Naive B cell (primary cell): ENCODE measurements at places on chromosomes 11 and 22.

DNA sequence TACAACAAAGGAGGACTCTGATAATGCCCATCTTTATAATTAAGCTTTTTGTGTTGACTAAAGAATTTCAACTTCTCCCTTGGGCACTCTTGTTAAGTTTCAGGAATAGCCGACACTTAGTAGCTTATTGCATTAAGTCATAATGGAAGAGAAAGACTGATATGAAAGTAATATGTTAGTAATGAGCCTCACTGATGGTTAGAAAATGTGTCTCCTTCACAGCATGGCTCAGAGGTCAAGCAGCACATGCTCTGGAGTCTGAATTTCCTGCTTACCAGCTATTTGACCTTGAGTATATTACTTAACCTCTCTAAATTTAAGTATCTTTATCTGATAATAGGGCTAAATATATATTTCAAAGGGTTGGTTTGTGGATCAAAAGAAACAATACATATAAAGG lies 39.0 kb downstream of the PDGFD start:
- no peak for DNase-seq

DNA sequence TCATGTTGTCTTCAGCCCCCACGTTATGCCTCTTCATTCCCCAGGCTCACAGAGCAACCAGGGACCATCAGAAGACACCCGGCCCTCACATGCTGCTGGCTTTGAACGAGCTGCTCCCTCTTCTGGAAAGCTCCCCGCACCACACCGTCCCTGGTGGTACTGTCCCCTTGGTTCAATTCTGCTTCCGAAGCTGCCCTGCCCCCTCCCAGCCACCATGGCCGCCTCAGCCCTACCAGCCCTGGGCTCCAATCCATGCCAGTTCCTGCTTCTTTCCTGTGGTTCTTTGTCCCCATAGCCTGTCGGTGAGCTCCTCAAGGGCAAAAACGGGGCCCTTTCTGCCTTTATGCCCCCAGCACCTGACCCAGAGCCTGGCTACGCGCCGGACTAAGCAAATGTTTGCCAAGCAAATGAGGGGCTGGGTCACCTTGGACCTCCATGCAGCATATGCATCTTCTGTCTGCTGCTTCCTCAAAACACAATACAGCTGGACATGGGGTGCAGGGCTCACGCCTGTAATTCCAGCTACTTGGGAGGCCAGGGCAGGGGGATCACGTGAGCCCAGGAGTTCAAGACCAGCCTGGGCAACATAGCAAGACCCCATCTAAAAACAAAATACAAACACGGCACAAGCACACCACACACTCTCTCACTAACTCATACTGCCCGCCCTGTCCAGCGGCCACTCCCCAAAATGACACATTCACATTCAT lies 21.3 kb downstream of the TNKS1BP1 start:
- DNase-seq: no peak

- no peak for DNase-seq
These were observed 122.6 kb upstream of the SERPIND1 start for GRCh38 chr22:20651286-20651685.

- no peak for DNase-seq
These were observed 188.9 kb downstream of the TBC1D22A start for GRCh38 chr22:46951350-46951749.

- no peak for DNase-seq
These were observed 79.4 kb upstream of the NARS2 start for GRCh38 chr11:78654071-78654470.

- no peak for DNase-seq
These were observed 46.1 kb upstream of the RFPL3 start for GRCh38 chr22:32311551-32312071.

DNA sequence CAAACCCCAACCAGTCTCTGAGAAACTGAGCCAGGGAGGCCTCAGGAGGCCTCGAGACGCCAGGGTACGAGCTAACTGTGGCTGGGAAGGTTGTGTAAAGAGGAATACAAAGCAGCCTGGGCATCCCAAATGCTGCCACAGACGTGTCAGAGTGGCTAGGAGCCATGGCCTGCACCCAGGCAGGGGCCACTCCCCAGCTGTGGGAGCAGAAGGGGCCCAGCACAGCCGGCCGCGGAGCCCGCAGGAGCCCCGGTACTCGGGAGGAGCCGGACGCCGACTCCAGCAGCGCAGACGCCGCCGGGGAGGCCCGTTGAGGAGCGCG lies 349.8 kb upstream of the B3GAT1 start:
- no peak for DNase-seq

- no peak for DNase-seq
These were observed 28.5 kb downstream of the MAFF start for GRCh38 chr22:38230108-38230825.

GRCh38 chr22:43393132-43393843 lies 18.5 kb upstream of the MPPED1 start:
- no peak for DNase-seq

- no peak for DNase-seq
These were observed 985.8 kb downstream of the TBC1D22A start for GRCh38 chr22:47748271-47748670.

- no peak for DNase-seq
These were observed 1.8 kb upstream of the NCF4 start for GRCh38 chr22:36858966-36859365.

GRCh38 chr22:49251371-49251770 lies 576.3 kb downstream of the BRD1 start:
- no peak for DNase-seq

DNA sequence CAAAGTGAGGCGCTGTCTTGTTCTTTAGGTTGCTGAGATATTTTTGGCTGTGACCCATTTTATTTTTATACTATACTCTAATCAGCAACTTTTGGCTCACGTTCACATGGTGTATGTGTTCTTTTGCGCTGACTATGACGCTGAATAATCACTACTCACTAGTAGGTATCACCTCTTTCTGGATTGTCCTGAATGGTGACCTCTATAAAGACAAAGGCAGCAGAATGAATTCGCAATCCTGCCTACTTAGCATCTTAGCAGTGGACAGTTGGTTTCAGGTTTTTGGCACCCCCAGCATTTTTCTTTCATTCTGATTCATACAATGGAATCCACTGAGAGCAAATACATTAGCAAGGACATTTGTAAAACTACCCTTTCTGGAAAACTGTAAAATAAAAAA lies 351.3 kb downstream of the JRKL start:
- DNase-seq: no peak

DNA sequence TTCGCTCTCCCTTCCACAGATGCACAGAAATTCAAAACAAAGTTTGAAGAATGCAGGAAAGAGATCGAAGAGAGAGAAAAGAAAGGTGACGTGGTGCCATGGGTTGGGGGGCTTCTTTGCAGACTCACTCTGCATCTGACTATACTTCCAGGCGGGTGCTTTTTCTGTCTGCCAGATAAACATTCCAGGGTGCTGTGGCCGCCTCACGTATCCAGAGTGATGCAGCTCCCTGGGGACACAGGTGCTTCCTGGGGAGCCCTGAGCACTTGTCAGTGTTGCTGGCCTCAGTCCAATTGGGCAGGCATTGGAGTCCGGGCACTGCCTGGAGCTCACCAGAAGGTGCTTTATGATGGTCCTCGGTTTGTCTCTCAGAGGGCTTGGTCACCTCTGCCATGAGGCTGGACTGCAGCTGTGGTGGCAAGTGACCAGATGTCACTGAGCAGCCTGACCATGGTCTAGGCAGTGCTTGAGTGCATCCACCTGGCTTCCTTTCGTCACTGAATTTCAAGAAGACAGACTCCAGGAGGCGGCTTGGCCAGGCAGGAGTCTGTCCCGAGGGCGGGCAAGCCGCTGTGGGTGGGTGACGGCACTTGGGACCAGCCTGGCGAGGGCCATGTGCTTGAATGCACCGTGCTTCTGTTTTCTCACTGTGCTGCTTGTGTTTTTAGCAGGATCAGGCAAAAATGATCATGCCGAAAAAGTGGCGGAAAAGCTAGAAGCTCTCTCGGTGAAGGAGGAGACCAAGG lies 5.1 kb upstream of the ZDHHC8 start:
- no peak for DNase-seq

GRCh38 chr11:118565051-118565450 lies 680 bp downstream of the IFT46 start:
- DNase-seq: no peak

DNA sequence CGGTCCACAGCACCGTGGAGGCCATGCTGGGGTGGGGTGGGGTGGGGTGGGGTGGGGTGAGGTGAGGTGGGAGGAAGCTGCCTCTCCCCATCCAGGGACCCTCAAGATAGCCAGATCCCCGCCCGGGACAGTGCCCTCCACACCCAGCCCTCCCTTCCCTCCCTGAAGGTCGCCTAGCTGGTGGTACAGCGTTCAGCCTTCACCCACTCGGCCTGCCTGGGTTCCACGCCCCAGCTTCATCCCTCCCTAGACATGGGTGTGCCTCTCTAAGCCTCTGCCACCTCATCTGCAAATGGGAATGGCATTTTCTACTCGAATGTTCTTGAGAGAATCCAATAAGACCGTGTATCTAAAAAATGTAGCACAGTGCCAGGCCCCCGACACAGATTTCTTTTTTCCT lies 17.8 kb downstream of the KCTD17 start:
- DNase-seq: no peak

DNA sequence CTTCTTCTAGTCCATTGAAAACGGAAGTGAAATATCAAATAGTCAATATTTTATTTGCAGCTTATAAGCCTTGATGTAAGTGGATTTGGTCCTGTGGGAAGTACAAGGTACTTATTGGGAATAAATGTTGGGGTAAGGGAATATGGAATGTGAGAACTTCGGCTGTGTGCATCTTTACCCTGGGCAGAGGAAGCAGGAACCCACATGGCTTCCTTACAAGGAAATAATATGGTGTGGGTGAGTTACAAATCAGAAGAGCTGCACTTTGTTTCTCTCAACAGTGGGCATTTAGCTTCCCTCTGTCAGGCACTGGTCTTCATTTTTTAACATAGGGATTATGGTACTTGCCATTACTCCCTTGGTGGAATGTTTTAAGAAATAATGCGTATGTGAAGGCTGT lies 77.9 kb downstream of the SCN3B start:
- DNase-seq: no peak

- no peak for DNase-seq
These were observed 29.8 kb upstream of the DRD2 start for GRCh38 chr11:113505046-113505445.

DNA sequence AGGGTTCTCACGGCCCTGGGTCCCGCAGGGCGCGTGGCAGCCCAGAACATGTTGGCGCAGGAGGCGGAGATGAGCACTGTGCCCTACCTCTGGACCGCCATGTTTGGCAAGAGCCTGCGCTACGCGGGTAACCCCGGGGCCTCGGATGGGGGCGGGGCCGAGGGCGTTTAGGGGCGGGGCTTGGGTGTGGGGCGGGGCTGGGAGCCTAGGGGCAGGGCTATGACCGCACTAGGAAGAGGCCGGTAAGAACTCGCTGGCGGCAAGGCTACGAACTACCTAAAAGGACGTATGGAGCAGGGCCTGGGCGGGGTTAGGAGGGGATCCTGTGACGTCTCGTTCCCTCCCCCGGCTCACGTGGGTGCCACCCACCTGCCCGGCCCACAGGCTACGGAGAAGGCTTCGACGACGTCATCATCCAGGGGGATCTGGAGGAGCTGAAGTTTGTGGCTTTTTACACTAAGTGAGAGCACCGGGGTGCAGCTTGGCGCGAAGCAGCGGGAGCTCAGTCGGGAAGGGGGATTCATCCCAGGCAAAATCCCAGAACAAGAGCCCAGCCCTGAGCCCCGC lies 2.8 kb upstream of the LZTR1 start:
- peak; percentile 58 for DNase-seq

GRCh38 chr11:132125988-132126871 lies 755.8 kb downstream of the NTM start:
- DNase-seq: no peak

GRCh38 chr22:40499209-40499623 lies 128.8 kb downstream of the SGSM3 start:
- DNase-seq: no peak

- DNase-seq: no peak
These were observed 37.8 kb downstream of the RASSF10 start for GRCh38 chr11:13046637-13047570.

- no peak for DNase-seq
These were observed 4.7 kb upstream of the DPP3 start for GRCh38 chr11:66475349-66476172.
